ENCODE measurements at places on chromosomes 1 and 21.

DNA sequence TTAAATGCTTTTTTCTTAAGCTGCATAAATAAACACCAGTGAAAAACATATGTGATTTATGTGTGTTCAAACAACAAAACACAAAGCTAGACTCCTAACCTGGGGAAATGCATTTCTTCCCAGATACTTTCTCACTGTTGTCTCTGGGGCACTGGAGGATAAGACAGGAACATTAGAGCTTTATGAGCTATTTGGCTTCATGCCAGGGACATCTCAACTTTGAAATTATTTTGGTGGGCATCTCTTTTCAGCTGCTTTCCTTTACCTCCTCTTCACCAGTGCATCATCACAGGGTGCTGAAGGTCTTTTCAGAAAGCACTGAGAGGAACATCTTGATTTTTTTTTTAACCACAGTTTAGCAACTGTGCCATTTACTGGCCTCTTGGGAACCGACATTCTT, 212.9 kb downstream of the DNM3 start:
- DNase-seq = no peak

- DNase-seq = no peak
Measured at GRCh38 chr1:62318756-62319544, at the start of gene KANK4. Gene KANK4, minus strand, starts transcription at chr1:62319434. Its CDS starts 37,870 bp downstream, at chr1:62281564.

DNA sequence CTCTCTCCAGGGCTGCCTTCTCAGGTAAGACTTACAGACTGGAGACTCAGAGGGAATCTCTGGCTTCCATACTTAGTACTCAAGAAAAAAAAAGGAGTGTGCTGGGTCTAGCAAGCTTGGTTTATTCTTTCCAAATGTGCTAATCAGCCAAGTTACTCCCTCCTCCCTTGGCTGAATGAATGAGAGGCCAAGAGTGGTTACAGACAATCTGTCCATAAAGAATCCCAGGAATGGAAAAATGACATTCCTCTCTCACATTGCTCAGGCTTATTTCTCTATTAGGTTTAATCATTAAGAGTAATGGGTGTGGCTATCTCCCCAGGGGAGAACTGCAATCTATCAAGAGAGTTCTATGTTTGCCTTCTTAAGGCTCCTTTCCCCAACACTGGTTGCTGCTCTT, 547.3 kb upstream of the PLXNA2 start:
- DNase-seq = no peak

DNA sequence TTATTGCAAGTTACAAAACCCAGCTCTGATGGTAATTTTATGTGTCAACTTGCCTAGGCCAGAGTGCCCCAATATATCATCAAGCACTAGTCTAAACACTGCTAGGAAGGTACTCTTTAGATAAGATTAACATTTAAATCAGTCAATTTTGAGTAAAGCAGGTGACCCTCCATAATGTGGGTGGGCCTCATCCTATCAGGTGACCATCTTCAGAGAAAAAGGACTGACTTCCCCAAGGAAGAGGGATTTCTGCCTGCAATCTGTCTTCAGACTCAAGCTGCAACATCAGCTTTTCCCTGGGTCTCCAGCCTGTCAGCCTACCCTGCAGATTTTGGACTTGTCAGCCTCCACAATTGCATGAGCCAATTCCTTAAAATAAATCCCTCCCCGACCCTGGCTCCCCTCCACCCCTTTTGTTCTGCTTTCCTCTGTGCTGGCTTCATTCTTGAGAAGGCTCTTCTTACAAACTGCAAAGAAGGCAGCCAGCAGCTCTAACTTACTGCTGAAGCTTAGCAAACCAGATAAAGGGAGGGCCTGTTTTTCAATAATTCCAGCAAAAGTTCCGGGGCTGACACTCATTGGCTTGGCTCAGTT, 56.4 kb upstream of the RUNX3 start:
- no peak for DNase-seq

GRCh38 chr1:94988356-94988755, 61.4 kb upstream of the CNN3 start:
- DNase-seq = no peak

- no peak for DNase-seq
Measured at GRCh38 chr1:20234788-20235535, 48.6 kb upstream of the PLA2G2C start.

- DNase-seq = no peak
Measured at GRCh38 chr1:219733511-219734174, 120.7 kb upstream of the ZC3H11B start.

- DNase-seq = peak; percentile 91
Measured at GRCh38 chr21:35924714-35925301, 135.5 kb downstream of the SETD4 start.

DNA sequence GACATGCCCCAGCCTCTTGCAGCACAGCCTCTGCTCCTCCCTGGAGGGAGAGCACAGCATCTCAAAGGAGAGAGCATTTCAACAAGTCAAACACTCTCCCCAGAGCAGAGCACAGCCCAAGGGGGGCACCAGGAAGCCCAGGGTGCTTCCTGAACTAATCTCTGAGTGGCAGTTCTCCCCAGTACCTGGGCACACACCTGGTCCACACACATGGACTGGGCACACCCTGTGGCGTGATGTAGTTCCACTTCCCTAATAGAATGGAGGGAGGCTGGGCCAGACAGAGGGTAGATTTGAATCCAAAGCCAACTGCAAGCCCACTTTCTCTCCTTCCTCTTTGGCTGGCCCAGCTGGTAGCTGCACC, 55.5 kb downstream of the CD46 start:
- DNase-seq = no peak

DNA sequence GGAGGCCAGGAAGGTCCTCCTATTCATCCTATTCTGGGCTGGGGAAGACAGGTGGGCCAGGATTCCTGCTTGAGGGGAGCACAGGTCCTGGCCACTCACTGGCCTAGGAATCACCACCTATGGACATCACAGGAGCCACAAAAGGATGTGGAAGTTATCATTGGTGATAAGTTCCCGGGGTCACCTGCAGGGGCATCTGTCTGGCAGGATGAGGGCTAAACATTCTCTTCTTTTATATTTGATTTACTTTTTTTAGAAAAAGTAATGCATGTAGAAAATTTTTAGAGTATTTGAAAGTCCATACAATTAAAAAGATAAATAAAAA, 33.2 kb upstream of the KIAA0040 start:
- DNase-seq = no peak

DNA sequence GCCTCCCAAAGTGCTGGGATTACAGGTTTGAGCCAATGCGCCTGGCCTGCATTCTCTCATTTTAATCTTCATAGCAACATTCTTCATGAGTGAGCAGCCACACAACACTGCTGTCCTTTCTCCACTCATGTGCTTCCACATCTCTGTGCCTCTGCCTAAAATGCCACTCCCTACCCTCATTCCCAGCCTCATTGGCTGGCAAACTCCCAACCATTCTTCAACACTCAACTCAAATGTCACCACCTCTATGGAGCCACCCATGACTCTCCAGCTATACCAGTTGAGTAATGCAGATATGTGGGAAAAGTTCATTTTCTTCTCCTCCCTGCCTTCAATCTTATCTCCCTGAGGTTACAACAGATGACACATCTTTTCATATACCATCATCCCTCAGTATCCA, 53.9 kb upstream of the ZC3H12A start:
- DNase-seq = no peak

- DNase-seq = no peak
Measured at GRCh38 chr1:21590126-21590880, 78.9 kb downstream of the RAP1GAP start.

DNA sequence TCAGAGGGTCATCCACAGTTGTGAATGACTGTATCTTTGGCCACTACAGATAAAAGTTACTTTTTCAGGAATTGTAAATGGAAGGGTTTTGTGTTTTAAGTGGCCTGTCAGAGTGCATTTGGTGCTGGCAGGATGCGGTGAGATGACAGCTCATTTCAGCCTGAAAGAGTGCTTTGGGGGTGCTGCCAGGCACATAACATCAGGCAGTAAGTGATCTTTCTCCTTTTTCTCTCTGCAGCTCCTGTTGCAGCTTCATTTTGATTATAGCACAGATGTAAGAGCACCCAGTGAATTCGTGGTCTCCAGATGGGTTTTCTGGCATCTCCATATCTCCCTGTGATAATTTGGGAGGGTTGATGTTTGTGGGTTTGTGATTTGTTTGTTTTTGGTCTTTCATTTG, 14.8 kb upstream of the FAM163A start:
- no peak for DNase-seq

DNA sequence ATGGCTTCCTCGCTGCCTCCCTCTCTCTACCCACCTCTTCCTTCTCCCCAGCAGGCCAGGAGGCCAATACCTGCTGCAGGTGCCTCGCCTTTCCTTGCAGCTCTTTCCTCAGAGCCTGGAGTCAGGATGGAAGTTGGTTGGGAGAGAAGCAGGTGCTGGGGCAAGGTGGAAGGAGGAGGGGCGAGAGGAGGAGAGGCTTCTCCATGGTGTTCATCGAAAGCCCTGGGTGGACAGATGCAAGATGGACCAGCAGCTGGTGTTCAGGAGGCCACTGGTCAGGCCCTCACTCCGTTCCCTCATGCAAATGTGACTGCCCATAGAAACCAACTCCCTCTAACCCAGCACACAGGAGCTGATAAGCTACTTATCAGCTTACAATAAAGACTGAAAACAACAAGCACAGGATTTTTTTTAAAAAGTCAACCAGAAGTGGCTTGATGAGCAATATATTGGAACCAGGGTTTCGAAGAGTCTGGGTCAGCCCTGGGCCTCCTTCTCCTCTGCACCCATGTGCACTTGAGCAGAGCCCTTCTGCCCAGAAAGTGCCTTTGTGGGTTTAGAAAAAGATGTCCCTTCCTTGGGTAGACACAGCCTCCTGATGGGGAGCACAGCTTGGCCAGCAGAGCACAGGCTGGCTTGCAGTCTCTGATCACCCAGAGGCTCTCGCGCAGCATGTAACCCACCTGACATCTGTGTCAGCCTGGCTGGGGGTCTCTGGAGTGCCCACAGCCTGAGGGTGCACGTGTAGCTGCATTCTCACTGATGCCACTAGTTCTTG, 16.6 kb upstream of the GSTM4 start:
- DNase-seq = no peak

- peak; percentile 74 for DNase-seq
Measured at GRCh38 chr1:157193702-157194391, 55.7 kb upstream of the ETV3 start.

GRCh38 chr1:172613294-172613693, 45.6 kb upstream of the FASLG start:
- DNase-seq = no peak

- DNase-seq = peak; percentile 70
Measured at GRCh38 chr1:10900691-10901090, 104.2 kb upstream of the CASZ1 start.

DNA sequence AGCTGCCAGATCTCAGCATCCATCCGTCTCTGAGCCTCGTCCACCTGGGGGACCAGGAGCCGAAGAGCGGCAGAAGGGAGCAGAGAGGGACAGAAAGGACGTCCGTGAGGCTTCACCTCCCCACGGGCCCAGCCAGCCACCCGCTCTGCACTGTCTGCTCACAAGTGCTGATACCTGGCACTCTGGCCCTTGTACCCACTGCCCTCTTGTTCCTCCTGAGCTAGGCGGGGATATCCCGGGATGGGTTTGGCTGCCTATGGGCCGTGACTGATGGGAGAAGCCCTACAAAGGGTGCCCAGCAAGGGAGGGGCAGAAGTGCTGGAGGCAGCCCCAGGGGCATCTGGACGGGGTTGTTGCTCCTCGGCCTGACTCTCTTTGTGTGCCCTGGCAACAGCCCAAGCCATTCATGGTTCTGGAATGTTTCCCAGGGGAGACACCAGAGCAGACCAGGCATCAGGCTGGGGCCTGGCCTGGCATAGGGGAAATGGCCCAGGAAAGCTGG, 57.6 kb downstream of the LDLRAD2 start:
- DNase-seq = no peak

DNA sequence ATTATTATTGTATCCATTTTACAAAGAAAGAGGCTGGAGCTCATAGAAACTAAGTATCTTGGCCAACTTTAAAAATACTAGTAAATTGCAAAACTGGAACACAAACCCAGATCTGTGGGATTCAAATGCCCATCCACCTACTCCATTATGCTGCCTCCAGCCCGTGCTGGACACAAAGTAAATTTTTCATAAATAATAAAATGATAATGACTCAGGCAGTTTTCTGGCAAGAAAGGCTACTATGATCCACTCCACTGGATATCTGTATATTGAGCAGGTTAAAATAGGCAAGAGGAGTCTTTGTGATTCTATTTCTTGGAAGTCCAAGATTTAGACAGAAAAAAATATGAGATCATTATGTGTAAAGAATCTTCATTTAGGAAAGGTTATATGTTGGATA, 138.3 kb upstream of the DUSP10 start:
- no peak for DNase-seq

DNA sequence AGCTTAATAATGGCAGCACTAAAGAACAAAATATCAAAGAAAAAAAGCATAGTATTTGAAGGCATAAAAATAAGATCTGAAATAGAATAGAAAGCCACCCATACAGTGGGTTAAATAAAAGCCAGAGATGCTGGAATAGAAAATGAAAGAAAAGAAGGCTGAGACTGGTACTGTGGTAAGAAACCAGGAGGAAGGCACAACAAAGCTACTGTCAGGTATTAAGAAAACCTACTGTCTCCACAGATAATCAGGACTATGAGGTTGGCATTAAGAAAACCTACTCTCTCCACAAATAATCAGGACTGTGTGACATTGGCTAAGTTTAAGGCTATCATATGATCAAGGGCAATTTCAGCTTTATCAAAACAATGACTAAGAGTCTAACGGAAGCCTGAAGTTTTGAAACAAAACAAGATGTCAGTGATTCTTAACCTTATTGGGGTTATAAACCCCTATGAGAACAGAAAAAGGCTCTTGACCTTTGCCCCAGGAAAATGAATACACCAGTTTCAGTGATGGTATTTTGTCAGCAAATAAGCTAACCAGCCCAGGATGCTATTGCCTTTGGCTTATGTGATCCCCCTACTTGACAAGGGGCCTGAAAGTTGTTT, 24.4 kb downstream of the MCOLN2 start:
- no peak for DNase-seq

DNA sequence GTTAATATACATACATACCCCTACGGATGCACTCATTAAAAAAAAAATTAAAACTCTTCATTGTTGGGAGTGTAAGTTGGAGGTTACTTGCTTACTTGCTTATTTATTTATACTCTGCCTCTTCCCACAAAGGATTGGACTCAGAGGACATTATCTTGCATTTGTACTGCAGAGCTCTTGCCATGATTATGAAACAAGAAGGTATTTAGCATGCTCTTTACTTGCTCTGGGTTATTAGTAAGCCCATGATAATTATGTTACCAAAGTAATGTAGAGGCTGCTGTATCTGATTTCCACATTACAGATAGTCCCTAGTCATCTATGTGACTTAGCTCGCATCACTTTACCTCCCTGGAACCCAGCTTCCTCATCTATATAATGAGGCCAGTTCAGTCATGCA, 355.1 kb upstream of the PTBP2 start:
- DNase-seq = no peak

GRCh38 chr1:201125019-201125418, 2.0 kb downstream of the ASCL5 start:
- no peak for DNase-seq

DNA sequence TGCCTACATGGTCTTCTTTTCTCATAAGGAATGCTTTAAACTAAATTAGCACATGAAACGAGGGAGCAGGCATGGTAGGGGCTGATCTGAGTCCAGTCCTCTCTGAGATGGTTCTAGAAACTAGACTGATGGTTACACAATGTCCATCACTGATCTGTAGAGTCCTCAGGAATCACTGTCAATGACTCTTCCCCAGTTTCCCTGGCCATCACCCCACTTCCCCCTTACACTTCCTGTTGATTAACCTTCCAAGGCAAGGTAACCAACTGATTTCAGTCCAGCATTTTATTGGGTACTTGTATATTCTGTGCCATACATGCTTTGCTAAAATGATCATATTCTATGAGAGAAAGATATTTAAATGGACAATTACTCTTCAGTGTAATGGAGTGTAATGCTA, 100.6 kb upstream of the ARTN start:
- DNase-seq = peak; percentile 25

- DNase-seq = no peak
Measured at GRCh38 chr21:45427331-45428271, 22.6 kb downstream of the COL18A1 start.
